ENCODE measurements at places on chromosomes 5 and 9. TPM values are rescaled to one million over a fixed set of nuclear protein-coding genes. Genes with fewer than 3 reads are reported as not detected.

- peak; percentile 46 for DNase-seq
Measured at GRCh38 chr9:131275332-131276093, 797 bp downstream of the FAM78A start.

DNA sequence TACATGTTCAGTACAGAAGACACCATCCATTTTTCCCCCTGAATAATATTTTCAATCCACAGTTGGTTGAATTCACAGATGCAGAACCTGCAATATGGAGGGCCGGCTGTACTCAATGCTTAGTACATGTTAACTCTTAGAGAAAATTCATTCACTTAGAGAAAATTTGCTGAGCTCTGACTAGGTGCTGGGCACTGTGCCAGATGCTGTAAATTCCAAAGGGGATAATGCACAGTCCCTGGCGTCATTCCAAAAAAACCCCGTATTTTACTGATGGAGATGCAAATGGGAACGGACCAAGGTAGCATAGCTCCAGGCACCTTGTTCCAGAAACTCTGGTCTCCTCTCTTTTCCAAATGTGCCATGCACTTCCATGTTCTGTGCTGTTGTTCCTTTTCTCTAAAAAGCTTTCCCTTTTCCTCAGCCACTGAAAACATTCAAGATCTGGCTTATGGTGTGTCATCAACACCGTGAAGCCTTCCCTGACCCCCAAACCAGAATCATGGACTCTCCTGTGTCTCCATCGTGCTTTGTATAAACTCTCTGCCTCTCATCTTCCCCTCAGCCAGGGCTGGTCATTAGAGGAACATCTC, 55.7 kb upstream of the COL15A1 start:
- no peak for DNase-seq

DNA sequence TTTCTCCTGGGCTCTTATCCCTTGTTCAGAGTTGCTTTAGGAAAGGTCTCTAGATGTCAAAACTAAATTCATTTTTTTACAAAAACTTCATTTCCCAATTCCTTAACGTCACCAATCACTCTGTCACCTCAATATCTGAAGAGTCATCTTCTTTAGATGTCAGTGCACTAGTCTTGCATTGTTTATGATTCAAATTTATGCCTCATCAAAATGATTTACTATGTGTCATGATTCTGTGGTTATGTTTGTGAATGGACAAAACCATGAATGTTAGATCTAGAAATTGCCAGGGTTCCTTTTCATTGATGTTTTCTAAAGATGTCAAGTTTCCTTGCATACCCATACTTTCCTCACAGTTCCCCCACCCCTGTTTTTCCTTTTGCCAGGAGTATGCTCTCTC, 21.5 kb downstream of the CWC27 start:
- DNase-seq: no peak

DNA sequence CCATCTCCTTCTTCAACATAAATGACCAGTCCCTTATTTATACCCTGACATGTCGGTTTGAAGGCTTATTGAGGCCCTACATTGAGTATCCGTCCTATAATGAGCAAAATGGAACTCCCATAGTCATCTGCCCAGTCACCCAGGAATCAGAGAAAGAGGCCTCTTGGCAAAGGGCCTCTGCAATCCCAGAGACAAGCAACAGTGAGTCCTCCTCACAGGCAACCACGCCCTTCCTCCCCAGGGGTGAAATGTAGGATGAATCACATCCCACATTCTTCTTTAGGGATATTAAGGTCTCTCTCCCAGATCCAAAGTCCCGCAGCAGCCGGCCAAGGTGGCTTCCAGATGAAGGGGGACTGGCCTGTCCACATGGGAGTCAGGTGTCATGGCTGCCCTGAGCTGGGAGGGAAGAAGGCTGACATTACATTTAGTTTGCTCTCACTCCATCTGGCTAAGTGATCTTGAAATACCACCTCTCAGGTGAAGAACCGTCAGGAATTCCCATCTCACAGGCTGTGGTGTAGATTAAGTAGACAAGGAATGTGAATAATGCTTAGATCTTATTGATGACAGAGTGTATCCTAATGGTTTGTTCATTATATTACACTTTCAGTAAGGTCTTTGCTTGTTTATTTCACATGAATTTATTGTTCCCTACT, 38.2 kb upstream of the BTNL3 start:
- DNase-seq: no peak

DNA sequence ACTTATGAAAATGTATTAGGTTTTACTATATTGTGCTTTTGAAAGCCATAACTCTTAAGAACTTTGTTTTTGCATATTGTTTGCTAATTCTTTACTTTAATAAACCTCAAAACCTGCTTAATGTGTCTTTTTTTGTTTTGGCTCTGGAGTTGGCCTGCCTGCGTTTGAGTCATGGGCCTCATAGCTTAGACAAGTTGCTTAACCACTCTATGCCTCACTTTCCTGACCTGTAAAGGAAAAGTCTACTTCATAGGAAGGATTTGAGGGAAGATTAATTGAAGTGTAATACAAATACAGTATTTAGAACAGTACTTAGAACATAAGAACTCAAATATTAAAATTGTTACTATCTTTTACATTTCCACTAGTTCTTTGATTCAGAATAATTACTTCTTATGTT, 10.3 kb downstream of the SMIM32 start:
- DNase-seq: no peak

GRCh38 chr9:111034170-111034897, 3.9 kb downstream of the LPAR1 start:
- no peak for DNase-seq

DNA sequence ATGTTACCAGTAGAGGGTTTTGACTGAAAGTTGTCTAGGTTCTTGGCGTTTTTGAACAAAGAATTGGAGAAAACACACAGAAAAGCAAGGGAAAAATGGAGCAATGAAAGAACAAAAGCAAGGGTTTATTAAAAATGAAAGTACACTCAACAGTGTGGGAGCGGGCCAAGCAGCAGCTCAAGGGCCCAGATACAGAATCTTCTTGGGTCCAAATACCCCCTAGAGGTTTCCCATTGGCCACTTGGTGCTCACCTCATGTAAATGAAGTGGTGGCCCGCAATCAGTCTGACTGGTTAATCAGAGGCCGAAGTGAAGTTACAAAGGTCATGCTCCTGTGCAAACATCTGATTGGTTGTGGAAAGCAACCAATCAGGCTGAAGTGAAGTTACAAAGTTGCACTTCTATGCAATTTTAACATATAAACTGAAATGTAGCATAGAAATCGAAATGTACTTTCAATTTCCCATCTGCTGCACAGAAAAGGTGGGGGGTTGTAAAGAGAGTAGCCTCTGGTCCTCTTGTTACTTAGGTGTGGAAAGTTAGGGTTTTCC, 1.9 kb upstream of the GM2A start:
- no peak for DNase-seq

GRCh38 chr5:156008844-156009243, 318.1 kb upstream of the SGCD start:
- DNase-seq: no peak

DNA sequence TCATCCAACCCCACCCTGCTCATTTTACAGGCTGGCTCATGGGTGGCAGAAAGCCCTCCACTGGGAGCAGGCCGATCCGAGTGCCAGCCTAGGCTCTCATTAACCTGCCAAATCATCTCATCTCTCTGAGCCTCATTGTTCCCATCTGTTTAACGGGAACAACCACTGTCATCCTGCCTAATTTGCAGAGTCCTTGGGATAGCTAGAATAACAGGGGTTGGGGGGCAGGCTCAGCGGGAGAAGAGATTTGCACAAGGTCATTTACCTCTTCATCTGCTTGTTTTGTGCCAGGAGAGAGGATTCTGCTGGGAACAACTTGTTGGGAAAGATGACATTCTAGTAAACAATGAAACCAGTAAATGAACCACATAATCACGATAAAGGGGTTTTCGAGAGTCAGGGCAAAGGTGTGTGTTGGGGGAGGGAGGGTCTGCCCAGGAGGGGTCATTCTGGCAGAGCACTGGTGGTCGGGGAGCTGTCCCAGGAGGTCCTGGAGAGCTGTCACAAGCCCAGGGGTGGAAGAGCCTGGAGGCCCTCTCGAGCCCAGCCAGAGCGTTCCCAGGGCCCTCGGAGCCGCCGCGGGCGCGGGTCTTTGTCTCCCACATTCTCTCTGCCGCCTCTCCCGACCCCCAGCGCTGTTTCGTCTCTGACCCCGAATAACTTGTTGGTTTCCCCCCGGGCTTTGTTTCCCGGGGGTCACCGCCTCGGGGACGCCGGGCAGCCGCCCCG, 22.8 kb upstream of the NDST1 start:
- DNase-seq: no peak

- no peak for DNase-seq
Measured at GRCh38 chr9:33017283-33018041, 7.6 kb upstream of the DNAJA1 start.

Gene RPL37
- total RNA-seq: 2,223 TPM

Gene IL4
- not detected for total RNA-seq

Gene PCDHB9
- 0.27 TPM for total RNA-seq

Gene RXFP3
- not detected for total RNA-seq
